CD4-positive, alpha-beta T cell treated with Interleukin-4 for 1 hour (primary cell): ENCODE measurements at places on chromosomes 11 and 22.

DNA sequence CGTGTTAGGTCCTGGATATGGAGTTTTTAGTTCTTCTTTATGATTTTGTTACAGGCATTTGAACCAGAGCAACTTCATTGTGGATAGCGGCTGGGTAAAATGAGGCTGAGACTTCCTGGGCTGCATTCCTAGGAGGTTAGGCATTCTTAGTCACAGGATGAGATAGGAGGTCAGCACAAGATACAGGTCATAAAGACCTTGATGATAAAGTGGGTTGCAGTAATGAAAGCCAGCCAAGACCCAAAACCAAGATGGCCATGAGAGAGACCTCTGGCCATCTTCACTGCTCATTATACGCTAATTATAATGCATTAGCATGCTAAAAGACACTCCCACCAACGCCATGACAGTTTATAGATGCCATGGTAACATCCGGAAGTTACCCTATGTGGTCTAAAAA lies 23.4 kb upstream of the CLMP start:
- no peak for DNase-seq

GRCh38 chr11:119716582-119717498 lies 12.2 kb downstream of the NECTIN1 start:
- no peak for DNase-seq

GRCh38 chr11:93984196-93984567 lies 37.0 kb upstream of the HEPHL1 start:
- no peak for DNase-seq

GRCh38 chr11:69076129-69076791 lies 27.5 kb downstream of the TPCN2 start:
- no peak for DNase-seq

DNA sequence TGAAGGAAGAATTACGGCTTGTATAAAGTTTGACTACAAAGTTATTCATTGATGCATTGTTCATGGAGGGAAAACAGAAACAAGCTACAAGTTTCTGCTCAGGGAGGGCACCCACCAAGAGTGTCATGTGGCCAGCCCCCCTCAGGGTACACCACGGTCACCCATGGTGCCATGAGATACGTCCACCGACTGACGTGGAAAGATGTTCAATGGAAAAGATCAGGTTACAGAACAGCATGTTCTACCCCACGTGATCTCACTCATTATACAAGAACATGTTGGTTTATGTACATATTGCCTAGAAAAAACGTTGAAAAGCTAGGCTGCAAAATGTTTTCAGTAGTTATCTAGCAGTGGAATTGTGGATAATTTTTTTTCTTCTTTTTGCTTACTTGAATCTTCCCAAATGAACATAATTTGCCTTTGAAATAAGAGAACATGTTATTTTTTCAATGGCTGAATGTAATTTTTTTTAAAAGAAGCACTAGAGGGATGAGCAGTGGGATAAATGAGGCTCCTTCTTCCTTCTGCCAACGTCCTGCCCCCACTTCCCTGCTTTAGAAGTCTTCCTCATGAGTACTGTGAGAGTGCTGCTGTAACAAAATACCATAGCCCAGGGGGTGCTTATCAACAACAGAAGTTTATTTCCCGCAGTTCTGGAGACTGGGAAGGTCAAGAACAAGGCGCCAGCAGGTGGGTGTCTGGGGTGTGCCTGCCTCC lies 22.5 kb downstream of the RCN1 start:
- no peak for DNase-seq

DNA sequence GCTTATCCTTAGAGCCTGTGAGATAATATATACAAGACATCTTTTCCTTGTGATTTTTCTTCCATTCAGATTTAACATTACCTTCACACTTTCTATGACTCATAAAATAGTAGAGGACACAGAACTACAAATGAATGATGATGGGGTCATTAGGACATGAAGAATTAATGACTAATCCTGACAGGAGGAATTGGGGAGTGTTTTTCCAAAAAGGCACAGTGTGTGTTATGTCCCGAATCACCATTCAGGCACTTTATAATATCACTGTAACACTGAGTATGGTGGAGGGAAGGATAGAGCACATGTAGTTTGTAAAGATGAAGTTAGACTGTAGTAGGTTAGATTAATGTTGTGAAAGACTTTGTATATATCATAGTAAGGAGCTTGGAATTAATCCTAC lies 391.3 kb downstream of the JRKL start:
- no peak for DNase-seq

DNA sequence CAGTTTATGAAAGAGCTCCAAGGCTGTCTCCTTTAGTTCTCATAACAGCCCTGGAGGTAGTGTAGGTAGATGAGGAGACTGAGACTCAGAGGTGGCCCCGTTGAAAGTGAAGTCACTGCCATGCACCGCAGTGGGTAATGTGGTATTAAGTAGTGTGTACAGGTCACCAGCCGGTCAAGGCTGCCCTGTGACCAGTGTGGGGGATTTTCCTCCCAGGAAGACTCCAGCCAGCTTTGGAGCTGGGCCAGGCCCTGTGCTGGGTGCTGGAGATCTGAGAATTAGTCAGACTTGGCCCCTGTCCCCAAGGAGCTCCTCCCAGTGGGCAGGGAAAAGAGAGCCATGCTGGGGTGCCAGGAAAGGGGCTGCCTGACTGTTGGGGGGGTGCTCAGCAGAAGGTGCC lies 5.3 kb downstream of the OMP start:
- no peak for DNase-seq

DNA sequence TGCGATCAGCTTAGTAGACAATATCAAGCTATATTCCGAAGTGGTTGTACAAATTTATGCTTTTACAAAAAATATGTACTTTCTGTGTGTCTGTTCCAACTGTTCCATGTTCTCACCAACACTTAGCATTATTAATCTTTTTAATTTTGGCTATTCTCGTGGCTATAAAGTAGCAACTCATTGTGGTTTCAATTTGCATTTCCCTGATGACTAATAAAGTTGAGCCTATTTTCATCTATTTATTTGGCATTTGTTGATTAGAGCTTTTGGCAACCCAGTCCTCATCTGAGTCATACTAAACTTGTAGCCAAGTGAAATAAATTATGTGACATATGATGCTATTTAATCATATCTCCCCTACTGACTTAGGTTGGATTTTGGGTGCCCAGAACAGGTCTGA lies 115.9 kb downstream of the FBXO7 start:
- no peak for DNase-seq

DNA sequence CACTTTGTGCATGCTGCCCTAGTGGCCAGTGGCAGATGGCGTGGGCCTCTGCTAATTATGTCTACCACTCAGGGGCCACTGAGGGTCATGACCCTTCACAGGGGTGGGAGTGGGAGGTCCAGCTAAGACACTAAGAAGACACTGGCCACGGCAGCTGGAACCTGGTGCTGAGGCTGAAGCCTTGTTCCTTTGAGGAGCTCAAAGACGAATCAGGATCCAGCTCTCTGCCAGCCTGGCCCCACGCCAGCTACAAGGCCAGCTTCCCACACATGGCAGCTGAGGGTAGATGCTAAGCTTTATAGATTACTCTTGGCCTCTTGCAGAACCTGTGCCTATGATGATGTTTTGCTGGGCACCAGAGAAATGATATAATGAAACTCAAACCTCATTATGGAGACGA lies 226.3 kb downstream of the DSCAML1 start:
- no peak for DNase-seq

- no peak for DNase-seq
Observed at GRCh38 chr22:39115570-39115969, 18.5 kb downstream of the APOBEC3H start.

GRCh38 chr11:128926000-128926399 lies 16.7 kb downstream of the TP53AIP1 start:
- no peak for DNase-seq

DNA sequence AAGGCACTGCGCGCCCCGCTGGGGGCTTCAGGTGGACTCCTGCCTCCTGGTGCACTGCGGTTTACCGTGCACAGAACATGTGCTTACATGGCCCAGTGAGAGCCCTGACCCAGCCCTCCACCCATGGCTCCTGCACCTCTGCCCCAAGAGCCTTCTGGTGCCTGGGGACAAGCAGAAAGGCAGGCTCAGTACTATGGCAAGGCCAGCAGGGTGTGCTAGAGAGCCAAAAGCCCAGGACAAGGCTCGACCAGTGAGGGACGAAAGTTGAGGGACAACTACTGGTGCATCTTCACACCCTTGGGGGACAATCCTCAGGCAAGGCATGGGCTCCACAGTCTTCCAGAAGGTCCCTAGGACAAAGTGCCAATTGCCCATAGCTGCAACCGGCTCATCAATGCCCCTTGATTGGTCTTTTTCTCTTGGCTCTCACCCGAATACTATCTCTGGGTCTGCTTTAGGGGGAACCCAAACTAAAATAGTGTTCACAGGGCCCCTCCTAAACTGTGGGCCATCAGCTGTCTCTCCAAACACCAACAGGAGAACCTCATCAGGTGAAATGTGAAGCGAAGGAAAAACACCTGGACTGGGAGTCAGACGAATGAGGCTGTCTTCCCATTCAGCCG lies 13.5 kb downstream of the PGA5 start:
- peak; percentile 57 for DNase-seq

- DNase-seq = no peak
Observed at GRCh38 chr11:31480930-31481329, 28.5 kb downstream of the IMMP1L start.

- peak; percentile 54 for DNase-seq
Observed at GRCh38 chr11:2377511-2378443, 667 bp downstream of the CD81 start.

GRCh38 chr11:109668973-109669634 lies 247.1 kb downstream of the C11orf87 start:
- no peak for DNase-seq

DNA sequence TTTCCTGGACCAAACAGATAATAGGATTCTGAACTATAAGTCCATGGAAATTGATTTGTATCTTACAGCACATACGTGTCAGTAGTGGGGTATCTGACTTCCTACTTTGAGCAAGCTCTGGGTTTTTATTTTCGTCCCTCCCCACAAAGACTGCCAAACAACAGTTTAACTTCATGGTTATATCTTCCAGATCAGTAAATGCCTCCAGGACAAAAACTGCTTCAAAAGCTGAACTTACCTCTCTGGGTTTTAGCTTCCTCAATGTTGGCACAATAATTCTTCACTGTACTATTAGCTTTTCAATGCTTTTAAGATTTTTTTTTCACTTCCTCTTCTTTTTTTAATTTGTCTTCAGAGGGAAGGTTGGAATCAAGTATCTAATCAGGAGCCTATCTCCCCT lies 4.2 kb upstream of the DPF2 start:
- DNase-seq = no peak

DNA sequence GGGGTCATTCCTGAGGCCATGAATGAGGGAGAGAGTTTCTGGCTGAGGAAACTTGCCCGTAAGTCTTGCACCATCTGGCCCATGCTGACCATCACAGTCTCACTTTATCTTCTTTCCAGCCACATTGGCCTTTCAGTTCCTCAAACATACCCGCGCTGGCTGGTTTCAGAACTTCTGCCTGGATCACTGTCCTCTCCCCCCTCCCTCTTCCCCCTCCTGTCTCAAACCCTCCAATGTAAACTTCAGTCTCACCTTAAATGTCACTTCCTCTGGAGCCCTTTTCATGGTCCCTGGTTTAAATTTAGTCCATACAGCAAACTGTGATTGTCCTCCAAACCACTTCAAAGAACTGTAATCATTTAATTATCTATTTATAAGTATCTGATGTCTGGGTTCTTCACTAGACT lies 3.7 kb upstream of the TMEM109 start:
- no peak for DNase-seq

GRCh38 chr11:45208135-45208534 lies 61.7 kb downstream of the PRDM11 start:
- no peak for DNase-seq

DNA sequence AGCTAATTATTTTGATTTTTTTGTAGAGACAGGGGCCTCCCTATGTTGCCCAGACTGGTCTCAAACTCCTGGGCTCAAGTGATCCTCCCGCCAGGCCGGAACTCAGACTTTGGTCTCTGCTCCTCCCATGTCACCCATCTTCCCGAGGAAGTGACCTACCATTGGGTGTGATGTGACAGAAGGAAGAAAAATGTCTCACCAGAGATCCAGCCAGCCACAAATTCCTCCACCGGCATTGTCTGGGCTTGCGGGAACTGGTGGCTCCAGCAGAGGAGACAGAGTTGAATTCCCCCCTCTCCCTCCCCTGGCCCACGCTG lies 772 bp downstream of the SLC25A45 start:
- DNase-seq = no peak

DNA sequence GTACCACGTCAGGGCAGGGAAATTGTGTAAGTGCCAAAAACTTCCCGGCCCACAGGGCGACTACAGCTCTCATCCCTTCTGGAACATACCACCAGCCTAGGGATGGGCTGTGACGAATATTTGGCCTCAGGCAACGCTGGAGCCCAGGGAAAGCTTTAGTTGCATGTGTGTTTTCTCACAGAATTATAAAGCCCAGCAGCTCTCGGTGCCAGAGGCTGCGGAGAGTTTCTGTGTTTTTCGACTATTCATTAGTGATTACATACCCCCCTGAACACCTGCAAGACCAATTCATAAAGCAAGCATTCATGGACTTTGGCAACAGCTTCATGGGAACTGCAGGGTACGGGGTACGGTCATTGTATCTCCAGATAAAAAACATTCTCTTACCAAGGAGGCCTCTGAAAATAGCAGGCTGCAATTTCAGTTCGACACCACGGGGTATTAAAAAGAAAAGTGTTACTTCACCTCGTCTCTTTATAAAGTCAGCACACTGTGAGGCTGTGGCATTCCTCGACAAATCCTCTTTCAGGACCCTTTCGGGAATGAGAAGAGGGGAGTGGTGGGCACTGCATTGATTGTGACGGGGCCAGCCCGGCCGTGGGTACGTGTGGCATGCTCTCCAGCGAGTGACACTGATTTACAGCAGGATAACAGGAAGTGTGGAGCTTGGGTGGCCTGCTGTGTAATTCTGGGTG lies 243.6 kb upstream of the SORL1-AS1 start:
- DNase-seq = no peak

DNA sequence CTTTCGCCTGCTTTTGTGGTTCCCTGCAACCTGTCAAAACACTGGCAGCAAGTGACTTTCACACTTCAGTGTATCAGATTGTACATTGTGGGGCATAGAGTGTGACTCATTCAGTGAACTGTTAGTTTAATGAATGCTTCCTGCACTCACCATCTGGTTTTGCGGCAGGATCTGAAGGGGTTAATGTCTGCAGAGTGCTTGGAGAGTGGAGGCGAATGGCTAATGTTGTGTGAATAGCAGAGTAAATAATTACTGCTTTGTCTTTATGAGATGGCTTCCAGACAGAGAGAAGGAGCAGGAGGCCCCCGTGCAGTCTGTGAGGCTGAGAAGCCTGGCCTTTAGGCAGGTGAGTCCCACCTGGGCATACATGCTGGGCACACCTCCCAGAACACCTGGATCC lies 454.3 kb upstream of the KIRREL3 start:
- DNase-seq = no peak

- no peak for DNase-seq
Observed at GRCh38 chr11:64814712-64815187, 4.4 kb upstream of the MEN1 start.
